Activated T-helper 1 cell treated with anti-CD3 and anti-CD28 coated beads, Interleukin-12 subunit alpha, Interleukin-12 subunit beta, Interleukin-2, Interleukin-4 antibody, amounts not matched to agents 30 ng/mL and 10 ng/mL and 1 ng/mL, durations not matched to agents 14 hours and 24 hours and 36 hours (primary cell): ENCODE measurements at places on chromosomes 1 and 21. TPM values are rescaled to one million over a fixed set of nuclear protein-coding genes. Genes with fewer than 3 reads are reported as not detected.

The KLHDC8A gene
- not detected in 2 replicates for total RNA-seq

The BEST4 gene
- total RNA-seq: 0.47 and 0.54 TPM in 2 replicates

The CFHR3 gene
- total RNA-seq: not detected in 2 replicates

The ATAD3C gene
- total RNA-seq: 0.57 and 1.0 TPM in 2 replicates

The ZFP69B gene
- 5.1 and 5.8 TPM in 2 replicates for total RNA-seq

The CCDC24 gene
- 2.7 TPM in 2 replicates for total RNA-seq

GRCh38 chr1:203291201-203292096 is 13.9 kb upstream of the BTG2 start:
- peaks cover 2% of the 10 kb centered on the region for H3K36me3 ChIP-seq
- peak overlapping the region; percentile 83 for H3K4me3 ChIP-seq
- no peak for DNase-seq
- peaks cover 85% of the 10 kb centered on the region for H3K4me1 ChIP-seq
- peak overlapping the region; percentile 99 for H3K27ac ChIP-seq

DNA sequence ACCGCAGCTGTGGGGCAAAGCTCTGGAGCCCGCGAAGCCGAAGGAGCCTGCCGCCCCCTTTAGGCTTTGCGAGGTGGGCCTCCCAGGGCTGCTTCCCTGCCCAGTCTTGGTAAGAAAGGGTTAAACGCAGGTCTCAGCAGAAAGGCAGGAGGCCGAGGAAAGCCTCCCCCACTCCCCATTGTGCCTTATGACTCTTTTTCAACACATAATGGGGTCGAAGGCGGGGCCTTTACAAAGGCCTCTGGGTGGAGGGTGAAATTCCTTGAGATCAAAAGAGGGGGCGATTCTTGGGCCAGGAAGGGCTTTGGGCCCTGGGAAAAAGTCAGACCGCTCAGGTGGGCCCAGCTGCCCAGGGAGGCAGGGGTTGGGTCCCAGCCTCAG is 880 bp downstream of the ALPL start:
- H3K27ac ChIP-seq: no peak overlapping the region
- DNase-seq: no peak
- no peak overlapping the region for H3K4me3 ChIP-seq
- H3K27me3 ChIP-seq: peaks cover 47% of the 10 kb centered on the region

DNA sequence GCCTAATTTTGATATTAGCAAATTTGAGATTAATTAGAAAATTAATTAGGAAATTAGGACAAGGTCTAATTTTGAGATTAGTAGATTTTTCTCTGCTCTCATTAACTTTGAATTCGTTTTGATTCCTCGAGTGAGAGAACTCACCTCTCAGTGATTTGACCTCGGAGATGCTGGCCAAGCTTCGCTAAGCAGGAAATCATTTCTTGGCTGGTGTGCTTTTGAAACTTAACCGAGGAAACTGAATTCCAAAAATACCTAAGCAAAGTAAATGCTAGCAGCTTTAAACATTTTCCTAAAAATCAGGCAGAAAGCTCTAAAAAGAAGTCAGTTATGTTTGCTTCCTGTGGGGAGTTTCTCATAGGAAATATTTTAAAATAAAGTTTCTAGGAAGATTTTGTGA is 34.9 kb downstream of the CDC14A start:
- H3K36me3 ChIP-seq: peaks cover 24% of the 10 kb centered on the region
- H3K4me3 ChIP-seq: peak overlapping the region; percentile 39
- DNase-seq: no peak
- H3K4me1 ChIP-seq: peaks cover 61% of the 10 kb centered on the region
- H3K27ac ChIP-seq: no peak overlapping the region

- no peak overlapping the region for H3K4me3 ChIP-seq
- no peak overlapping the region for H3K27ac ChIP-seq
- H3K36me3 ChIP-seq: no peaks in the 10 kb centered on the region
- DNase-seq: no peak
Observed at GRCh38 chr1:101444873-101445618, 208.2 kb downstream of the S1PR1 start.

GRCh38 chr1:36115200-36115669 is 9.8 kb downstream of the COL8A2 start:
- H3K27ac ChIP-seq: no peak overlapping the region
- DNase-seq: no peak
- H3K27me3 ChIP-seq: peaks cover 7% of the 10 kb centered on the region
- H3K4me3 ChIP-seq: no peak overlapping the region
- no peaks in the 10 kb centered on the region for H3K36me3 ChIP-seq

DNA sequence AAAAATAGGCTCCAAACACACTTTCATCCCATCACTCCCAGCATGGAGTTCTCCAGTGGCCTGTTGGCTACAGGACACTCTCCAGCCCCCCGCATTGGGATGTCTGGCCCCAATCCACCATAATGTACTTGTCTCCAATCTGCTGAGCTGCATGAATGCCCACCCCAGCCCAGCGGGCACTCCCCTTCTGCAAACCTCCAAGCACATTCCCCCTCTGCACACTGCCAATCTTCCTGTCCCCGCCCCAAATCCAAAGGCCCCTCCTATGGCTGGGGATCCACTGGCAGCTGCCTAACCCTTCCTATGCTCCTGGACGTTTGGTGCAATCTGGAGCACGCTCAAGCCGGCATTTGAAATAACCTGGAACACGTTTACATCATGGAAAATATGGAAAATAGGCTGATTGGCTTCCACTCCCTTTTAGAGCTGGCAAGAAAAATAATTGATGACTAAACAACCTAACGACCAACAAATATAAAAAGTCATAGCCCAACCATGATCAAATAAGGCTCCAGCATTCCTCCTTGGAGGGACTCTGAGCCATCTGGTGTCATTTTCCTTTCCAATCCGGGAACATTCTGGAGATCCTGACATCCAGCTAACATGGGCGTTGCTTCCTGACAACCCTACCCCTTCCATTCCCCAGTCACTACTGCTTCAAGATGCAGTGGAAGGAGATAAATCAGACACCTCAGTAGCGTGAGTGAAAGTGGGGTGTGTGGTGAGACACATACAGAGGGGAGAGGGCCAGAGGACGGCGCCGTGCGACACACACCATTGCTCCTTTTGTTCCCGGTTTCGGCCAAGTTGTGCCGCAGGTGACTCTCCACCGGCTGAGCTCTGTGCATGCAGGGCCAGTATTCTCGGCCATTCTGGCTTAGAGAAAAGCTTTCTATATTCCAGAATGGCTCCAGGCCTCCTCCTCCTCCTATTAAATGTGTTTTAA is 41.6 kb downstream of the PDE9A start:
- H3K4me1 ChIP-seq: no peaks in the 10 kb centered on the region
- no peak for DNase-seq
- H3K36me3 ChIP-seq: no peaks in the 10 kb centered on the region
- H3K4me3 ChIP-seq: no peak overlapping the region
- no peaks in the 10 kb centered on the region for H3K27me3 ChIP-seq
- H3K27ac ChIP-seq: no peak overlapping the region

GRCh38 chr1:226939438-226940028 is 561 bp upstream of the COQ8A start:
- H3K36me3 ChIP-seq: peaks cover 9% of the 10 kb centered on the region
- peak overlapping the region; percentile 97 for H3K27ac ChIP-seq
- no peaks in the 10 kb centered on the region for H3K27me3 ChIP-seq
- H3K4me1 ChIP-seq: peaks cover 41% of the 10 kb centered on the region

DNA sequence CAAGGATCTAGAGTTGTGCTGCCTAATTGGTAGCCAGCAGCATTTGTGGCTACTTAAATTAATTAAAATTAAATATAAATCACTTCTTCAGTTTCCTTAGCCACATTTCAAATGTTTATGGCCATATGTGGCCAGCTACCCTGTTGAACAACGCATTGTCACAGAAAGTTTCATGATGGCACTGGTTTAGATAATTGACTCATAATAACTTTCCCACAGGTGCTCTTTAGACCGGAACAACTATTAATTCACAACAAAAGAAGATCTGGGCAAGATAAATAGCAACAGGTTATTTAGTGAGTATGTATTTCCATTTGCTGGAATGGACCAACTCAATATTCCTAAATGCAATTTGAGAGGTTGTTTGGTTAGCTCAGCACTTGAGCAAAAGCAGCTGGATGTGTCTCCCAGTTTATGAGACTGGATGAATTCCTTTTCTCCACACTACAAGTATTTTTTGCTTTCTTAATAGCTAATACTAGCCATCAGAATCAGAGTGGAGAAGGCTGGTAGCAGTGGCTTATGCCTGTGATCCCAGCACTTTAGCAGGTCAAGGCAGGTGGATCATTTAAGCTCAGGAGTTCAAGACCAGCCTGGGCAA is 3.7 kb upstream of the AMIGO1 start:
- H3K27ac ChIP-seq: no peak overlapping the region
- H3K4me3 ChIP-seq: no peak overlapping the region
- DNase-seq: no peak
- no peaks in the 10 kb centered on the region for H3K36me3 ChIP-seq
- H3K4me1 ChIP-seq: peaks cover 11% of the 10 kb centered on the region

DNA sequence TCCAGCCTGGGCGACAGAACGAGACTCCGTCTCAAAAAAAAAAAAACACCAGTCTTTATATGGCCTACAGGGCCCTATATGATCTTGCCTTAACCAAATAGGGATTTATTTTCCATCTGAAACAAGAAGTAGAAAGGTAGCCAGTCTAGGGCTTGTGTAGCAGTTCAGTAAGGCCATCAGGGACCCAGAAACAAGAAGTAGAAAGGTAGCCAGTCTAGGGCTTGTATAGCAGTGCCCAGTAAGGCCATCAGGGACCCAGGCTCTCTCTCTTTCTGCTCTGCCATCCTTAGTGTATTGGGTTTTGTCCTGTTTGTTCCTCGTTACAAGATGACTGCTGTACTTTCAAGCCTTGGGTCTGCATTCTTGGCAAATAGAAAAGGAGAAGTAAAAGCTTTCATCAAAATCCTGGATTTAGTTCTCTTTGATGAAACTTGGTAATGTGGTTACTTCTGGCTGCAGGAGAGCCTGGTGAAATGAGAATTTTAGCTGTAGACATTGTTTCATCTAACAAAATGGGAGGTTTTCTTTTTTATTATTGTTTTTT is 46.1 kb downstream of the PKN2 start:
- peaks cover 4% of the 10 kb centered on the region for H3K4me1 ChIP-seq
- DNase-seq: no peak
- H3K27ac ChIP-seq: no peak overlapping the region
- H3K27me3 ChIP-seq: no peaks in the 10 kb centered on the region
- H3K4me3 ChIP-seq: no peak overlapping the region

DNA sequence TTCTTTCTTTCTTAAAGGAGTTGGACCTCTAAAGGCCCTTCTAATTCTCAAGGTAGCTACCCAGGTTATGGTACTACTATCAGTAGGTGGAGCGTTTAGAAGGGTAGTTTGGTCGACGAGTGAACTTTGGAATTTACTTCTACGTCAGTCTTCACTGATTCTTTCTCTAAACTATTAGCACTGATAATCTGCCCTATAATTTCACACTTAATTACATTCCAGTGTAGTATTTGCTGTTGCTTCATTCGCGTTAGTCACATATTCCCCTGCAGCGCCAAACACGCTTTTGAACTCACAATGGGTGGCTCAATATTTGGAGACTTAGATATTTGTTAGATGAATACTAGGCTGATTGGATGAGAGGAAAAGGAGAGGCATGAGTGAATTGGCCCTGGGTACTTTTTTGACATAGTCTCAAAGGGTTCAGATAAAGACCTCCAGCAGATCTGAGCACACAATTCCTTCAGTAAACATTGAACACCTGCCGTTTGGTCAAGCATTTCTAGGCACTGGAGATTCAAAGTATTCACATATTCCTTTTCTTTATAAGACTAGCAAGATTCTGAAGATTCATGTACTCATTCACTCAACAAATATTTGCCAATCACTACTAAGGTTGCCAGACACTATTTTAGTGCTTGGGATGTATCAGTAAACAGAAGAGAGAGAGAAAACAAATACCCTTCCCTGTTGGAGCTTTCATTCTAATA is 929 bp upstream of the FOXJ3 start:
- no peaks in the 10 kb centered on the region for H3K36me3 ChIP-seq
- no peak for DNase-seq
- H3K27ac ChIP-seq: peak overlapping the region; percentile 88
- peaks cover 43% of the 10 kb centered on the region for H3K4me1 ChIP-seq

DNA sequence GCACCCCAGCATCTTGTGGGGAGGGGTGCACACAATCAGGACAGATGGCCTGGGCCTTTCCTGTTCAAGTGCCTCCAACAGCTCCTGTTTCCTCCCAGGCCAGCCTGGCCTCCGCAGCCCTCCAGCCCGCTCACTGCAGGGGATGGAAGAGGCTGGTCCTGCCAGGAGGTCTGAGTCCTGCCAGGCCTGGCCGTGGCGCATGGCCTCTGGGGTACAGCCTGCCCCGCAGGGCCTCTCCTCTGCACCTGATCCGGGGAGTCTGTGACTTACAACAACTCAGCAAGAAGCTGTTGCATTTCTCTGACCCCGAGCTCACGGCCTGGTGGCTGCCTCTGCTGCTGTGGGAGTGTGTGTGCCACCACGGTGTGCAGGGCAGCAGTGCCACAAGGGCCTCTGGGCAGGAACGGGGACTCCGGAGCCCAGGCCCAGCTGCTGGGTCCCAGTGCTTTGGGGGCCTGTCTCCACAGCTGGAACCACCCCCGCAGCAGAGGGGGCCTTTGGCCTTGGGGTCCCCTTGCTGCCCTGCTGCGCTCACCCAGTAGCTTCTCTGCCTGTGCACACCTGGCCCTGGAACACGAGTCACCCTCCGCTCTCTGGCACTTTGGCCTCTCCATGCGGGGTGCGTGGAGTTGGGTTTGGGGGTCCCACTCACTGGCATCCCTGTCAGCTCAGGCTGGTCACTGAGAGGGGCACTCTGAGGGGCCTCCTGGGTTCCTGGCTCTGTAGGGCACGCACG is 17.4 kb upstream of the LRRC3 start:
- H3K4me1 ChIP-seq: no peaks in the 10 kb centered on the region
- H3K27ac ChIP-seq: no peak overlapping the region
- DNase-seq: no peak
- no peak overlapping the region for H3K4me3 ChIP-seq
- no peaks in the 10 kb centered on the region for H3K27me3 ChIP-seq

DNA sequence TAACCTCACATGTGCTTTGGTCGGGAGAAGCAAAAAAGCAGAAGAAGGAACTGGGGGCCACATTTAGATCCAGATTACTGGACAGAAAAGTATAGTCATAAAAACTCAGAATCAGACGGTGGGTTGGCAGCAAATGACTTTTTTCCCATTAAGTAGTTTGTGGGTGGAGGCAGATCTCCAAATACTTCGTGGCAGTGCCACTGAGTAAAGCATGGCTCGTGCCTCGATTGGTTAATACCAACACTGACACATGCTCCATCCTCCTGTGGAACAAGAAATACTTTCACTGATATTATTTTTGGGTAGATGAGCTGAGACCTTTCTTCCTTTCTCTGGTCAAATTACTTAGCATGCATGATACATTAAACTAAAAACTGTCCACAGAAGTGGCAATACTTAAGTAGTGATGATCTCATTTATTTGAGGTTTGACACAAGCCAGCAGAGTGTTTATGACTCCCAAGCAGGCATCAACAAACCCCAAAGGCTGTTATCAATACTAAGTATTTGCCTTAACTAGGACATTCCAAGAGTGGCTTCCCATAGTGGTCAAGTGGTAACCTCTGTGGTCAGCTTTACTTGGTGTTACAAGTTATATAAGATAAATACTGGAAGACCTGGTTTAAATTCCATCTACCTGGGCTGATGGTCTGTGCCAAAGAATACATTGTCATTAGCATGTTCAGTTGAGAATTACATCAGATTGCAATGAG is 500.0 kb upstream of the RUNX1 start:
- H3K4me1 ChIP-seq: no peaks in the 10 kb centered on the region
- H3K36me3 ChIP-seq: no peaks in the 10 kb centered on the region
- H3K27me3 ChIP-seq: peaks cover 16% of the 10 kb centered on the region
- H3K27ac ChIP-seq: no peak overlapping the region
- no peak overlapping the region for H3K4me3 ChIP-seq
- no peak for DNase-seq

GRCh38 chr1:4033713-4034112 is 133.6 kb upstream of the C1orf174 start:
- no peak overlapping the region for H3K4me3 ChIP-seq
- H3K36me3 ChIP-seq: no peaks in the 10 kb centered on the region
- no peak overlapping the region for H3K27ac ChIP-seq
- H3K27me3 ChIP-seq: no peaks in the 10 kb centered on the region
